Neural progenitor cell (in vitro differentiated cells): ENCODE measurements at places on chromosomes 2 and 18. TPM values are rescaled to one million over a fixed set of nuclear protein-coding genes. Genes with fewer than 3 reads are reported as not detected.

- DNase-seq: no peak
Measured at GRCh38 chr18:7025194-7025593, 92.4 kb downstream of the LAMA1 start.

GRCh38 chr2:16816016-16816415, 150.4 kb upstream of the CYRIA start:
- no peak for DNase-seq

DNA sequence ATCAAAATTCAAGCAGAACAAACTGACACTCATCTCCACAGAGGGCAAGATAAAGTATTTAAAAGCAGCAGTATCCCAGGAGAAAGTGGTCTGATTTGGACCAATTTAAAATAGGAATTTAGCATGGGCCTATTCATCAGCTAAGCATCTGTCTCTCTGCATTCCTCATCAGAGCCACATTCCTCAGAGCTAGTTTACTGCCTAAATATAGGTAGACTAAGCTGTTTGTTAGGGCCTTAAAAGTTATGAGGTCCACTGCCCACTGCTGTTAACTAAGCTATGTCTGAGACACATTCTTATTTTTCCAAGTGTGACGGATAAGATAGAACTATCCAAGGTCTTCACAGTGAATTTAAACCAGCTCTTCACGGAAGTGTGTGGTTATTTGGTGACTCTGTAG, 17.6 kb downstream of the NEB start:
- DNase-seq: no peak

DNA sequence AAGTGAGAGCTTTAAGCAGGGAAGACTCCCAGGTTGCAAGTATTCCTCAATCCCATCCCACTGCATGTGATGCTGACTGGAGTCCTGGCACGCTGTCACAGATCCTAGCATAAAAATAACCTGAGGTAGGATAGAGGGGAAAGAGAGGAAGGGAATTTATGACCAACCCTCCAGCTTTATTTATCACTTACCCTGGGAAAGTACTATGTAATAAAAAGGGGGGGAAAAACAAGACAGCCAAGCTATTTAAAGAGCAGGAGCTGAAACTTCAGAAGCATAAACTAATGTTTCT, 122.2 kb downstream of the SLC8A1 start:
- DNase-seq: no peak

DNA sequence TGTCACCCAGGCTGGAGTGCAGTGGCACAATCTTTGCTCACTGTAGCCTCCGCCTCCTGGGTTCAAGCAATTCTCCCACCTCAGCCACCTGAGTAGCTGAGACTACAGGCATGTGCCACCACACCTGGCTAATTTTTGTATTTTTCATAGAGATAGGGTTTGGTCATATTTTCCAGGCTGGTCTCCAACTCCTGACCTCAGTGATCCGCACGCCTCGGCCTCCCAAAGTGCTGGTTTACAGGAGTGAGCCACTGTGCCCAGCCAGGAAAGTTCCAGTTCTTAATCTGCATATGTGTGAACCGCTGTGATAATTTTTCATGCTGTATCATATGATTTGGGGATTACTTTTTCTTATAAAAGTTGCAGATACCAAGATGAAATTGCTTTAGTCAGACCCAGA, 14.6 kb upstream of the PPP4R1 start:
- no peak for DNase-seq

GRCh38 chr2:37738266-37738885, 66.9 kb upstream of the CDC42EP3 start:
- peak; percentile 7 for DNase-seq

- DNase-seq: no peak
Measured at GRCh38 chr2:215447673-215448081, 11.8 kb upstream of the FN1 start.

DNA sequence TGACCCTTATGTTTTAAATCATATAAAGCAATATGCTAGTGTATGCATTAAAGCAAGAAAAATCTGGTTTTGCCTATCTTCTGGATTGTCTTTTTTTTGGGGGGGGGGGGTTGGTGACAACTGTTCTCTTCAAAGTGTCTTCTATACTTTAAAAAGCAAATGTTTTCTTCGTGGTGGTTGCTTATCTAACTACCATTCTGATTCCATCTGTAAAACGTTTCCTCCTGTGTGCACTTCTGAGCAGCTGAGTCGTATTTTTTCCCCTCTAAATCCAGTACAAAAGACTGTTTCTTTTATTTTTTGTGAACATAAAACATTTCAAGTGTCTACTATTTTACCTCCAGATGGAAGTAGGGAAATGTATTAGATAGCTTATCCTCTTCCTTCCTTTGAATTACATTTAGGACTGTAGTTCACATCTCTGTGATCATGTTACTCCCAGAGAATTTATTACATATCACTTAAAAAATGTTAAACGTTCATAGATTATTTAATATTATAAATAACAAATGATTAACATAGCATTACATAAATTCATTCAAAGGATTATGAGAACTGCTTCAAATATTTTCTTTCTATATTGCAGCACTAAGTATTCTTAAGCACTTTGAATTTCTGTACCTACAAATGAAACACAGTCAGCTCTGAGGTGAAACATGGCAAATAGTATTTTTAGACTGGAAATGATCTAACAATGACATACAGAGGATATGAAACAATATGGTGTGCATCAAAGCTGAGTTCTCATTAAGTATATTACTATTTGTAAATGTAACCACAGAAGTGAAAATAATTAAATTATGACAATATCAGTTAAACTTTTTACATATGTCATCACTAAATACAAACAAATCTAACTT, 56.4 kb downstream of the SCN3A start:
- no peak for DNase-seq

DNA sequence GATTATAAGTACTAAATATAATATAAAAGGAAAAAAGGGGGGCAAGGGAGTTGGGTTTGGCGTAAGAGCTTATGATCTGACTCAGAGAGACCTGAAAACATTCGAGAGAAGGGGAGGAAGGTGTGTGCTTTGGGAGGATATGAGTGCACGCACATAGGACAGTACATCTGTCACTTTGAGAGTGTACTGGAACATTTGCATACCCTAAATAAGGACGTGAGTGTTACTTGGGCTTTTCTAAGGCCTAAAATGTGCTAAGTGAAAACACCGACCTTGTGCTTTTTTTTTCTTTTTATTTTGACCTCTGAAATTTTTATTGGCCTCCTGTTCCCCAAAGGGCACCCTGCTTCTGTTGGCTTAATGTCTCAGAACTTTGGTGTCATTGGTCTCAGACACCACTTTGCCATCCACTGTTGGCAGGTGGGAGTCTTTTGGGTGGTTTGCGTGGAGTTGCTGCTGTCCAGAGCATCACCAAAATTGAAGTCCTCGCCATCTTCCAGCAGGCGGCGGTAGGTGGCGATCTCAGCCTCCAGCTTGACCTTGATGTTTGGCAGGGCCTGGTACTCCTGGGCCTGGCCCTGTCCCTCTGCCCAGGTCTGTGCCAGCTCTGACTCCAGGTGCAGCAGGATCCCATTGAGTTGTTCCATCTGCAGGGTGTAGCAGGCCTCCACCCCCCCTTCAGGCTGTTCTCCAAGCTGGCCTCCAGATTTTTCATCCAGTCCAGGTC, 57.7 kb downstream of the CD28 start:
- DNase-seq: no peak

DNA sequence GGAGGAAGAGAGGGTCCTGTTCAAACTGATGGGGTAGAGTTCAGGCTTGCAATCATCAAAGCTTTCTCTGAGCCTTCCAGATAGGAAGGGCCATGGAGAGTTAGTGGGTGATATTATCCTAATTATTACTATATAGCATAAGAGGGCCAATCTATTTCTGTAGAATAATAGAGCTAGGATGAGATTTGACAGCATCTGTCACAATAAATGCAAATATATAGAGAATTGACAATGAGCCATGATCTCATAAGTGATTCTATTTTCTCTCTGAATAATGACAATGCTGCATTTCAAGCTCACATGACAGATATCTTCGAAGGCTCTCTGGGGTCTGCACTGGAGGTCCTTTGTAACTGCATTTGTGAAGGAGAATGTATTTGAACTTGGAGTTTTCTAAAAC, 521.9 kb upstream of the CELF4 start:
- no peak for DNase-seq

DNA sequence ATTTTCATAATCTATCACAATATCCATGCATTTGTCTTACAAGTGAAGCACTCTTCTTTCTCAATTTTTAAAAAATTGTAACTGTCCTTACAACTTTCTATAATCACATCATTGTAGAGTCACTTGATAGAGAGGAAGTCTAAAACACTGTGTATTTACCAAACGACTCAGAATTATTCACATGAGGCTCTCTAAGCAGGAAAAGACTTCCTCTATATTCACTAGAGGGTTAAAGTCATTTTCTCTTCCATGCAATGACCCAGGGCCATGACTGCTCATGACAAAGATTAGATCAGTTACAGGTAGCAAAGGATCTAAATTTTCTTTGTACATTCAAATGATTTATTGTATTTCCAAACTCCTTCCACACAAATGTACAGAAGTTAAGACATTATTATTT, 9.0 kb upstream of the SLC1A4 start:
- no peak for DNase-seq

GRCh38 chr2:187541086-187542085, 12.8 kb downstream of the TFPI start:
- DNase-seq: no peak

DNA sequence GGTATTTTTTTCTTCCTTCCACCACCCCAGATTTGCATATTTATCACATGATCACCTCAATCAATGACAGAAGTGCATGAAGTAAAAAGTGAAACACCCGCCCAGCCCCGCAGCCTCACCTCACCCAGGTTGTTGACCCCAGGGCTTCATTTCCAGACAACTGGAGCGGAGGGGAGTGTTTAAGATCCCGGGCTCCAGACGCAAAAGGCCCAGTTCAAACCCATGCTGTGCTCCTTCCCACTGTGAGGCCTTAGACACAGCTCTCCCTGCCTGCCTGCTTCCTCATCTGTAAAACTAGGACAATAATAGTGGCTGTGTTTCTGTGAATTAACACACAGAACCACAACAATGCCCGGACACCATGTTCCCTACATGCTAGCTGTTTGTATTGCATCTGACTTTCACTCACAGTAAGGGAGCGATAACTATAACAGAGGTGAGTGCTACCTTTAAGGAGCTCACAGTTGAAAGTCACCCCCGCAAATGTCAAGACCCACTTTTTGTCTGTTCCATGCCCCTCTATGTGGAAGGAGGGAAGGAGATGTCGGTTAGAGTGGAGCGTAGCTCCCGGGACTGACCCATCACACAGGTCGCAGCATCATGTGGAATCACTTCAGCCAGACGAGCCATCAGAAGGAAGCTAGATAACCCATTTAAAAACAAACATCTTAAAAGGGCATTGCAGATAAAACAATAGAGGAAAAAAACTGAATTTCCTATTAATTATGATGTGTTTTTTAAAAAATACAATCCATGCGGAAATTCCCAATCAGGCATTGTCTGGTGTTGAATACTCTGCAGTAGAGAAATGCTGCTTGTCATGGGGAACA, 77.5 kb upstream of the DAPL1 start:
- peak; percentile 21 for DNase-seq

GRCh38 chr2:130798472-130799218, 38.1 kb upstream of the ARHGEF4 start:
- peak; percentile 80 for DNase-seq

DNA sequence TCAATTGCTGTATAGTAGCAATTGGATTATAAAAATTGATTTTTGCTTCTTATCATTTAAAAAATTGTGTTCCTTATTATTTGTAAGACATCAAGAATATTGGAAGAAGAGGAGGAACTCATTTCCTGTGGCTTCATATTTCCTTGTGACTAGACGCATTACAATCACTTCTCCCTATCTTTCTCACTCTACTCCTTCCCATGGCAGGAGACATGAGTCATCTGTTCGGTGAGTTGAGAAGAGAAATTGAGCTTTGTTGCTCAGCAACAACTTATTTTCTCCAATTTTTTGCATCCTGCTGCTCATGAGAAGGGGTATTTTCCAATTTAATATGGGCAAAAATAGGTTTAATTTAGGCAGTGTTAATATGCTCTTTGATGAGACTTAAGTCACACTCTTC, 1783.9 kb downstream of the SUCLG1 start:
- no peak for DNase-seq

DNA sequence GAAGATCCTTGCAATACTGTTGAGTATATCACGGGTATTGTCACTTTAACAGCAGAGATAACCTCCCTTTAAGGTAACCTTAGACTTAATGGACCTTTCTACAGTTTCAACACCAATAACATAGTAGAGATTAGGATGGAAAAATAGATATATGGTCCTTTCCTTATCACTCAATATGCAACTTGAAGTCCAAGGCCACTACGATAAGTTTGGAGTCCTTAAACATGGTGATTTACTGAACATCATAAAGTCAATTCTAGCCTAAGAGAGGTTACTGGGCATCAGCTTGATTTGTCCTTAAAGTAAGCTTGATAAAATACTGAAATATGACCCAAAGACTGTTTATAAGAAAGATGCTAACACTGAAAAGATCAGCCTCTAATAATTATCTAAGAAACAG, 203.2 kb downstream of the STK39 start:
- no peak for DNase-seq

DNA sequence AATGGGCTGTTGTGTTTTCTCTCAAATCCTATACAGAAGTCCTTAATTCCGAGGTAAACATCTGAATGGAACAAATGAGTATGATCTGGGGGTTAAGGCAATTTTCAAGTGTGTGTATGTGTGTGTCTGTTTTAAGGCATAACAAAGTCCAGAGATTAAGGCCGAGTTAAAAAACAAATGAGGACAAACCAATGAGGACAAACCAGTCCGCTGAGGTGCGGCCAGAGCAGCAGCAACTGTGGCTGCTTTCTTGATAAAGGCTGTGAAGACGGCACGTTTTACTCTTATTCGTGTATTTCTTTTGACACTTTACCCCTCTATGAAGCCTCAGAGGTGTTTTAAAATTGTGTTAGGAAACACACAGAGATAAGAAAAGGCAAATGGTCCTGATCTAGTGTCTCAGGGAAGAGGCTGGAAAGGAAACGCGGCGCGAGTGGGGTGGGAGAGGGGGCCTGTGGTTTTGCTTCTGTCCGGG, 495 bp upstream of the GULP1 start:
- DNase-seq: peak; percentile 54

The C2orf92 gene
- 3.3 and 6.2 TPM in 2 replicates for total RNA-seq

The MRPL44 gene
- total RNA-seq: 56.6 and 70.8 TPM in 2 replicates

The PDCL3 gene
- 15.4 and 24.9 TPM in 2 replicates for total RNA-seq

The TP53I3 gene
- total RNA-seq: 25.8 and 36.5 TPM in 2 replicates

The MC2R gene
- total RNA-seq: not detected in 2 replicates

The DYNC2LI1 gene
- 37.6 and 92.1 TPM in 2 replicates for total RNA-seq

The MEP1B gene
- not detected in 2 replicates for total RNA-seq
